ENCODE measurements at places on chromosomes 5 and 9.

DNA sequence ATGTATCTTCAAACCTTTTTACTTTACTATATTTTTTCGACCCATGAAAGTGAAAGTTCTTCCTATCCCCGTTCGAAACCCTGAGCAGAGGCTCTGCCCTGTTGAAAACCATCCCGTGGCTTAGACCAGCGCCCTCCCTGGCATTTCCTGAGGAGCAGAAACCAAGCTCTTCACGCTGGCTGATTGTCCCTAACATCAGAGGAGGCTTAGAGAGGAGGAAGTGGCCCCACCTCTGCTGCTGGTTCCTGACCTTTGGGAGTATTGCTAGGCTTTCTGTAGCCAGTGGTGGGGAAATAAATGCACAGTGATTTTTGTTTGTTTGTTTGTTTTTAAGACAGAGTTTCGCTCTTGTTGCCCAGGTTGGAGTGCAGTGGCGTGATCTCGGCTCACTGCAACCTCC lies 4.2 kb upstream of the PTGES start:
- no peak for DNase-seq

DNA sequence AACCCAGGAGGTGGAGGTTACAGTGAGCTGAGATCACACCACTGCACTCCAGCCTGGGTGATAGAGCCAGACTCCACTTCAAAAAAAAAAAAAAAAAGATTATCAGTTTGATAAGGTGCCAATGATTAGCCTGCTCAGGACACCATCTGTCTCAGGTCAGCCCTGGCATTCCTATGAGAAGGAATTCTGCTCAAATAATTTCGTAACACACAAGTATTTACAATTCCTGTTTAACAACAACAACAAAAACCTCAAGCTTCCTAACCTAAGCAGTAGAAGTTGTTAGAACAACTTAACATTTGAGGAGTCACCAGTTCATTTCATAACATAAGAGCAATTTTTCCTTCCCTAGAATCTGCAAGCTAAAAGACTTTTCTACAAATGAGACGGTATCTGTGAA lies 85.0 kb downstream of the LHFPL2 start:
- no peak for DNase-seq

DNA sequence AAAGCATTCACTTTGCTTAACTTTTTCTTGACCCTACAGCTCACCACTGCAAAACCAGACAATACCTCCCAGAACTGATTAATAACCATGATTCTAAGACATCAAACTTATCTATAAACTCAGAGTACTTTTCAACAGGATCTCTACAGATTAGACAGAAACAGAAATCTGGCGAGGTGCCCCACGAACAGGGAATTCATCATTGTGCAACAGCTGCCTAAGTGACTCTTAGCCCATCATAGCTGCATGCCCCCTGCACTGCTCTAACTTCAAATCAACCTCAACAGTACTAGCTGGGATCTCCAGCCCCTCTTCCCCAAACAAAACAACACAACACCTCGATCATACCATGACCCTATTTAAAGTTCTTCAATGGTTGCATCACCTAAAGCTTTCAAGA lies 16.1 kb upstream of the COL23A1 start:
- DNase-seq = peak; percentile 8

DNA sequence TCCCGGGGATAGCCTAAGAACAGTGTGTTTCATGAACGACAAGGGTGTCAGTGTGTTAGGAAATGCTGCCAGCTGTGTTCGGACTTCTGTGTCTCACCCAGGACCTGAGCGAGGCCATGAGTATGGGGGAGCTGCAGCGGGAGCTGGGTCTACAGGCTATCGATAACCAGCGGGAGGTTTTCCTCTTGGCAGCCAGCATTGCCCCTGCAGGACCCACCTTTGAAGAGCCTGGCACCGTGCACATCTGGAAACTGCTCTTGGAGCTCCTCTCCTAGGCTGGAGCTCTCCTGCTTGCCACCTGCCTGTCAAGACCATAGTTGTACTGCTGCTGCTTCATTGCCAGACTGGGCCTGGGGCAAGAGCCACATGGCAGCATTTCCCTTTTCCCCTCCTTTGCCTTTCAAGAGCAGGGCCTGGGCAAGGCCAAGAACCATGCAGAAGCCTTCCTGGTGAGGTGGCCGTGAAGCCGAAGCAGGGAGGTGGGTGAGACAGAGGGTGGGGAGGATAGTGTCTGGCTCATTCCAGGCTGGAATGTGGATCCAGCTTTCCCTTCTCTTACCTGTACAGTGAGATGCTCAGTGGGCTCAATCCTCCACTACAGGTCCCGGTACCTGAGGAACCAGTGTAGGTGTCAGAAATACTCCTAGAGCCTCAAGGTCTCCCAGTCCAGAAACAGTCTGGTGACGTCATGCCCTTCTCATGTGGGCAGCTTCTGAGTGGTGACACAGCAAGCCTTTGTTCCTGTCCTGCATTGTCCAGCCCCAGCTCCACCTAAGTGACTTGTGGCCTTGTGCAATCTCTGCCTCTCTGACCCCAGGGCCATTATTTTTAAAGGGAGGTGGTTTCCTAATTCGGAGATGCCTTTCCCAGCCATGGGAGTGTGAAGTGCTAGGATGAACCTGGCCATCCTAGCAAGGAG lies 6.6 kb downstream of the ARL10 start:
- DNase-seq = peak; percentile 30

DNA sequence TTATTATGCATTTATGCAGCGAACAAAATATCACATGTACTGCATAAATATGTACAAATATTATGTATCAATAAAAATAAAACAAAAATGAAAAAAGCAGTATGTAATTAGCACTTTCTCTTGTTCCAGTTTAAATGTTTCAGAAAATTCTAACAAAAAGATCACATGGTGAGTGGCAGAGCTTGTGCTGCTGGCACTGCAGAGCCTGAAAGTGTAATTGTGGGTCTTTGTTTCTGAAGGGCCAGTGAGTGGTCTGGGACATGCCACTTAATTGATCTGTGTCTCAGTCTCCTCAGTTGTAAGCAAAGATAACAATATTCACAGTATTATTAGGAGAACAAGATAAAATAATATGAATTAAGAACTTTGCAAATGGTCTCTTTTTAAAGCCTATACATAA lies 39.5 kb upstream of the RAI14 start:
- no peak for DNase-seq

- DNase-seq = no peak
Measured at GRCh38 chr9:16386007-16386826, 484.3 kb downstream of the BNC2 start.

- DNase-seq = peak; percentile 76
Measured at GRCh38 chr5:172429201-172429940, 25.0 kb downstream of the SH3PXD2B start.

DNA sequence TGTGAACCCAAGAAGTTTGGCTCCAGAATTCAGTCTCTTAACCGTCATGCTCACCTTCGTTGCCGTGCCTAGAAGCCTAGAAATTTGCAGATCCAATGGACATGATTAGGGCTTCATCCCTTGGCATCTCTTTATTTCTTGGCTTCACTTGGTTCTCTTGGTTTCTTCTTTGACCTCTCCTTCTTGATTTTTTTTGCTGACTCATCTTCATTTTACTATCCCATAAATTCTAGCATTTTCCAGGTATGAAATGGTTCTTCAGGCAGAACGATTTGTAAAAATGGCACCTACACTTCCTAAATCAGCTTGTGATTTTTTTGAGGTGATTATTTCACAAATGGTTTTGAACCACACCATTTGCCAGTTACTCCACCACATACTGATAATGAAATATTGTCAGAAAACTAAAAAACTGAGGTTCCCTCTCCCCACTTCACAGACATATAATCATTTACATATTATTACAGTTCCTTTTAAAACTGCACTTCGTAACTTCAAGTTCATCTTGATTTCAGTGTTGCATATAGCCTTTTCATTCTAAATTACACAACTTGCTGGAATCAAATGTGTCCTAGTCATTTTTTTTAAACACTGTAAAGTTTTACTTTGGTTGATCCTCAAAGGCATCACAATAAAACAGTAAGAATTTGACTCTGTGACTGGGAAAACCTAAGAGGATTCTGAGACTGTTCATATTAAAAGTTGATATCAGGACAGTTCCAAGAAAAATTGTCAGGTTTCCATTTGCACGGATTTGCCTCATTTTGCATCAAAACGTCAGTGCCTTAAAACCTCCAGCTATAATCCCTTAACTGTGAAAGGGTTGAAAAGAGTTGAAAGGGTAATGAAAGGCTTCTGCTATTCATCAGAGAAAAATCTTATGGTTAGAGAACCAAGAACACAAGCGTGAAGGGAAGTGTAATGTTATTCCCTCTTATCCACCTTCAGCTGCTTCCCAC lies 8.9 kb upstream of the NREP start:
- no peak for DNase-seq

DNA sequence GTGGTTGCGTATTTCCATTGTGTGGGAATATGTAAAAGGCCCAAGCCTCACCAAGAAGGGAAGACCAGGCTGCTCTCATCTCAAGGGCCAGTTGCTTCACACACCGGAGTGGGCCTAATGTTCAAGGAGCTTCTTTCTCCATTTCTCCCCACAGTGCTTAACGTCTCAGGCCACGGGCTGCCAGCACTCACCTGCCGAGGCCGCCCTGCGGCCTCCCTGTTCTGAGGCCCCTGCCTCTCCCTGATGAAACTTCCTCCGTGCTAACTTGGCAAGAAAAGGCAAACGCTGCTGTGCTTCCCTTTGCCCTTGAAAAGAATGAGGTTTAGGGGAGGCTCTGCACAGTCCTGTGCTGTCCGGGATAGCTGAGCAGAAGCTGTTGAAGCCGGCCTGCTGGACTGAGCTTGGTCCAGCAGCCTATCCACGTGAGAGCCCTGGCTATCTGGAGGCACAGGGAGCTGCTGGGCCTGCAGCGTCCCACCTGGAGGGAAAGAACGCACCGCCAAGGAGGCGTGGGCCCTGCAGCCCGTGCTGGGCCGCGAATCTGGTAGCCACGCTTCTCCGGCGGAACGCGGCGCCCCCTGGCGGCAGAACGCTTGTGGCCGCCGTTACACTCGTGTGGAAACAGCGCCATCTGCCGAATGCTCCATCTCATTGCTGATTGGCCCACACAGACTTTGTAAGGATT lies 73.5 kb upstream of the PRSS3 start:
- peak; percentile 77 for DNase-seq

- DNase-seq = no peak
Measured at GRCh38 chr9:123406691-123407216, 50.8 kb downstream of the CRB2 start.

- DNase-seq = peak; percentile 42
Measured at GRCh38 chr9:115022760-115023434, 92.5 kb upstream of the TNFSF8 start.

- no peak for DNase-seq
Measured at GRCh38 chr9:30382271-30382670, 2002.2 kb upstream of the ACO1 start.

GRCh38 chr5:8458038-8458383 lies 589.1 kb downstream of the MTRR start:
- DNase-seq = peak; percentile 42

- DNase-seq = no peak
Measured at GRCh38 chr9:108676355-108676754, 179.4 kb downstream of the ACTL7B start.

DNA sequence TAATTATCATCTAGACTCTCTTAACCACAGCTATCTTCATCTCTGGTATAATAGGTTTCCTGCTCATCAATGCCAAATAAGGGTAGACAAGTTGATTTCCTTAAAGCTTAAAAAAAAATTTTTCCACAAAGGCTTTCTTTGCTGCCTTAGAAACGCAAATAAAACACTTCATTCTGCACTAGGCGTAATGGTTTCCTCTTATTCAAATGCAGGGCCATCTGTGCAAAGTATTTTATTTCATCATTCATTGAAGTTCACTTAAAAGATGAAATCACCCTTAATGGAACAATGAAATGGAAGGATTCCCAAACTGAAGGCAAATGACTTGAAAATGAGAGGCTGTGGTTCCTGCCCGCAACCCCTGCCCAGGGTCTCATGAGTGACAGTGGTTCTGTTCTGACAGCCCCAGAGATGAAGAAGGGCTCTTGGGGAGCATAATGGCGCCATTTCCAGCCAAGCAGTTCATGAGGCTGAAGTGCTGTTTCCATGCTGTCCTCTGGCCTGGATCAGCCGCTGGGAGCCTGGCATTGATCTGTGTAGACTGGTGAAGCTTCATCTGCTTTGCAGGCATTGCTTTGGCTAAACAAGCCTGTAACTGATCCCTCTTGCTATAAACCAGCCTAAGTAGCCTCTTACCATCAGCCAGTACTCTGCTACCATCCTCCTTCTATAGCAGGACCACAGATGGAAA lies 276.9 kb upstream of the WWC1 start:
- no peak for DNase-seq

DNA sequence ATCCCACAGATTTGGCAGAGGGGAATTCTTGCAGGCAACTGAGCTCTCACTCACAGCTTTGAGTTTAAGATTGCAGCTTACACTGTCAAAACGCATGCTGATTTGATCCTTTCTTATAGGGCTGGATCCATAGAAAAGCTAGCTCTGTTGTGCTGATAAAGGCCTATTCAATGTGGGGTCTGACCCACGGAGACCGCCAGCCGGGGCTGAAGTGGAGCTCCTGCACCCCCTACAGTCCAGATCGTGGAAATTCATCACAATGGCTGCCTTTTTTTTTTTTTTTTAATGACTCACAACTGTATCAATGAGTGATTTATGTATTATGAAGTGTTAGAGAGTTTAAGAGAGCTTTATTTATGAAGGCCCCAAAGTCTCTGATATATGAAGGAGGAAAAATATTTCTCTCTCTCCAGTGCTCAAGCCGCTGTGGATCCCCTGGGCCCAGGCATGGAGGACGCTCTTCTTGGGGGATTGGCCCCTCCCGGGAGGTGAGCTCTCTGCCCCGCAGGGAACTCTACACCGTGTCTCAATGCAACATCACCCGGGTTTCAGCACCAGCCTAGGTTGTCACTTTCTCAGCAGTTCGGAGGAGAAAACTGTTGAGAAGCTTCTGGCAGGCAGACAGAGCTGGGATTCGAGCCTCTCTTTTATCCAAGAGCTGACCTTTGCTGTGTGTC lies 700.2 kb downstream of the IRX1 start:
- no peak for DNase-seq

DNA sequence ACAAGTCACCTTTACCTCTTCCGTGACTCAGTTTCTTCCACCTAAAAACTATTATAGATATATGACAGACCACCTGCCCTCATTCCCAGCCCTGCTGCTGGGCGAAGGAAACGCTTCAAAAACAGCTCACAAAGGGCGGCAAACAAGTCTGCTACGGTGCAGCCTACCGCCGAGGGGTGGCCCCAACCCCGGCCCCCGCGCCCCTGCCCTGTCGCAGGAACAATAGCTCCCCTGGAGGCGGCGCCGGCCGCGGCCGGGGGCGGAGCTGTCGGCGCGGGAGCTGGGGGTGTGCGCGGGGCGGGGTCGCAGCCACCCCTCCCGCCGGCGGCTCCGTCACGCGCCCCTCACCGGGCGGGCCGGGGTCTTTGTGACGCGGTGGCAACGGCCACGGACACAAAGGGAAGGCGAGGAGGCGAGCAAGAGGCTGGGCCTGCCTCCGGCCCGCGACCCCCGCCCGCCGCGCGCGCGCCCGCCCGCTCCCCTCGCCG lies at the start of gene TMEFF1:
Gene TMEFF1, plus strand, starts transcription at position 362 of the 488 bp plus-strand sequence. CDS start 396 bp downstream, outside the sequence.
- peak; percentile 49 for DNase-seq

DNA sequence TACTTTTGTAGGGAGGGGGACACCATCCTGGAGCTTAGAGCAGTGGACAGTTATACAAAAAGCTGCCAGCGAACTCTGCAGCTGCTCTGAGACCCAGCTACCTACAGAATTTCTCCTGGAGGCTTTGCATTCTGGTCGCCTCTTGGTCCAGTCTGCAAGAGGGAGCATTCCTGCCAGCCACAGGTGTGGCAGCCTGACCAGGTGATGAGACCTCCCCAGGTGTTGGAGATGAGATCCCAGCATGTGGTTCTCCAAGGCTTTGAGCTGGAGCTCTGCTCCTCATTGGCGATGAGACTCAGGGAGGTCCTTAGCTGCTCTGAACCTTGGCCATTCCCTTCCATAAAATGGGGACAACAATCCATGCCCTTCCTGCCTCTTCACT lies 69.3 kb downstream of the RGS3 start:
- no peak for DNase-seq

GRCh38 chr9:133494636-133495326 lies 15.9 kb upstream of the SLC2A6 start:
- DNase-seq = no peak
